ENCODE measurements at places on chromosomes 16 and 17. TPM values are rescaled to one million over a fixed set of nuclear protein-coding genes. Genes with fewer than 3 reads are reported as not detected.

SBK1 gene
- total RNA-seq, result 1.4 TPM

CFAP97D1 gene
- 0.19 TPM for total RNA-seq

WFIKKN2 gene
- not detected for total RNA-seq

C16orf96 gene
- 0.23 TPM for total RNA-seq

TNK1 gene
- total RNA-seq, result 9.1 TPM
